ENCODE measurements at places on chromosomes 6 and 20.

DNA sequence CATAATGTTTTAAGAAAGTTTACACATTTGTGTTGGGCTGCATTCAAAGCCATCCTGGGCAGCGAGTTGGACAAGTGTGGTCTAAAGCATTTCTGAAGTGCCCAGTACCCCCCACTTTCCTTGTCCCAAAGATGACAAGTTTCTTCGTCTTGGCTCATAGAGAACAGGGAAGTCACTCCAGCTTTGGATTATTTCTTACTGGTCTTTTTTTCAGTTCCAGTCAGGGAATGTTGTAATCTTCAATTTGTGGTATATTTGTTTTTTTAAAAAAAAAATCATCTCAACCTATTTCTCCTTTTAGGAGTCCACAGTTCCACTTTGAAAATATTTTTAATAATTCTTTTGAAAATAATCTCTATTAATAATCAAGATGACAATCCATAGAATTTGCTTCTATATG, 34.0 kb downstream of the SLX4IP start:
- no peak for DNase-seq

DNA sequence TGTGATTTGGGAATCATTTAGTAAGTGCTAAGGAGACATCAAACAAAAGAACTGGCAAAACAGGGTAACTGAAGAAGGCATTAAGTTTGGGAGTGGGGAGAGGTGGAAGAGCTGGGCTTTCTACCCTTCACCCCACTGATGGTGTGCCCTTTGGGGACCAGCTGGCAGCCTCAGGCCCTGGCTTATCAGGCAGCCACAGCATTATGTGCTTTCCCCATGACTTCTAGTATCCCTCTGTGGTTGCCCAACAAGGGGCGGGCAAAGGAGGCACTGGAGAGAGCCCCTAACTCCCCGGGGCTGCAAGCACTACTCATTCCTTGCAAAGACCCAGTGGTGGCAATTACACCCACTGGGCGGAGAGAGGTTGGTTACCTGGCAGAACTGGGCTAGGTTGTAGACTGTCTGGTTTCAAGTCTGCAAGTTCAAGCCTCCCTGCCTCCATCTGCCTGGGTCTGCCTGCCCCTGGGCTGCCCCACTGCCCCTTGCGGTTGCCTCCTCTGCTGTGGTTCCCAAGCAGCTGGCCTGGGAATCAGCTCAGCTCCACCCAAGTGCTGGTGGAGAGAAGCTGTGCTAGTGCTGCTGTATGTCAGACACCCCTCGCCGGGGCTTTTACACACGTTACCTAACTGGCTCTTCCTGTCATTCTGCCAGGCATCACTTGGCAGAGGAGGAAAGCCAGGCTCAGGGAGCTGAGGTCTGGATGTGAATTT, 29.9 kb downstream of the KCNK5 start:
- no peak for DNase-seq

- no peak for DNase-seq
Observed at GRCh38 chr6:133240511-133241085, 559 bp upstream of the EYA4 start.

- peak; percentile 56 for DNase-seq
Observed at GRCh38 chr6:16514249-16514648, 247.0 kb downstream of the ATXN1 start.

- DNase-seq: no peak
Observed at GRCh38 chr6:168180548-168181011, 101.6 kb upstream of the FRMD1 start.

GRCh38 chr6:147216915-147217314, 12.7 kb downstream of the STXBP5 start:
- no peak for DNase-seq

- no peak for DNase-seq
Observed at GRCh38 chr6:97222903-97223302, 60.1 kb downstream of the MMS22L start.

- no peak for DNase-seq
Observed at GRCh38 chr20:47464380-47465101, 37.1 kb upstream of the NCOA3 start.

DNA sequence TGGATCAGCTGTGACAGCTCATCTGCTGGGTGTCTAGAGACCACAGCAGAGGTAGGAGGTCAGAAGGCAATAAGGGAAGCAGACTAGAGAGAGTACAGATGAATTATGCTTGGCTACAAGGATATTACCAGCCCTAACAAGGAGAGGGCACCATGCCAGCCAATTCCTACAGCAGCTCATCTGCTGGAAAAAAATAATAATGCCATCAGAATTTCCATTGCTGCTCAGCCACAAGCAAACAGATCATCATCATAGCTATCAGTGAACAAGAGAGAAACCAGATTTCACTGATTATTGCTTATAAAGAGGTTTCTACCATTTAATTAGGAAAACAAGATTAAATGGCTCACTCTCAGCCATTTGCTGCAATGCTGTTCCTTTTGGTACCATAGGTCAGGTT, 66.5 kb downstream of the PSMG4 start:
- no peak for DNase-seq

DNA sequence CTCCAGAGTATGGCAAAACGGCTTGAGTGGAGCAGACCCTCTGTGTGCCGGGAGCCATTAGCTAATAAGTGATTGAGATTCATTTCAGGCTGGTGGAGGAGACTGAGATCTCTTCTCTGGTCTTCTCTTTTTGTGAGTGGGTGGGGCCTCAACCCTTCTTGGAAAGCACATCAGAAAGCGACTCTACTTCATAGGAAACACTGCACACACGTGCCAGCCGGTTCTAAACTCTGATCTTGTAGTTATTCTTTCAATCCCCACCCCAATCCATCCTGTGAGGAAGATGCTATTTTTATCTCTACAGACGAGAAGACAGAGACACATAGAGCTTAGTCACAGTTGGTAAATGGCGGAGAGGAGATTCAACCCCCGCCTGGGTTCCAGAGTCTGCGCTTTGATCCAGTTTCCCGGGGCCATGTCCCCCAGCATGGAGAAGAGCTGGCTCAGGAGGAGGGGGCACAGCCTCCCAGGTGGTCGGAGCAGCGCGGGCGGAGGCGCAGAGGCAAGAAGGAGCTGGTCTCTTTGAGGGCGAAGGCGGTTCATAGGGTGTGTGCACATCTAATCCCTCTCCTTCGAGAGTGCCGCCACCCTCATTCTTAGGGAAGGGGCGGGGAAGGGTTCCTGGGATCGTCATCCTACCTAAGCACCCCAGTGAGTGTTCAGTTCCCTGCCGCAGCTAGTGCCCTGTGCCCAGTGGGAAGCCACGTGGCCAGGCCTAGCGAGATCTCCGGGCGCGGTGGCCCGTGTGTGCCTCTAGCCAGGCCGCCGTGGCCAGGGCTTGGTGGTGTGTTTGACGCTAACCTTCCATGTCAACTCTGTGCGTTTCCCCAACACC, 49.0 kb upstream of the TAGAP start:
- DNase-seq: peak; percentile 60

DNA sequence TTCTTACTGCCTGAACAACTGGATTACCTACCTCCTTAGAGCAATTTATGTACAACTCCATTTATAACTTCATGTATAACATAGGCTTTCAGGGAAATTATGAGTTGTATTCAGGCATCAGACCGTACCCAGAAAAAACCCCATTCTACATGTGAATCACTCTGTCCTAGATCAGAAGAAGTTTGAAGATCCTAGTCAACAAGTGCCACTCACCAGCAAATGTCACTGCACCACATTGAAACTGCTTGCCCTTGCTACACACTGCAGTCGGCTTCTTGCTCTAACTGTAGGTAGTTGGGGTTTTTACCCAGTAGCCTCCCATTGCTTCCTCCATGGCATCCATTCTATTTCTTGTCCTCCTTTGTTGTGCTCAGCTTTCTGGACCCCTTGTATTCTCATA, 132.4 kb downstream of the DNAH8 start:
- no peak for DNase-seq

- no peak for DNase-seq
Observed at GRCh38 chr20:51036226-51036625, 13.3 kb upstream of the KCNG1 start.
